ENCODE measurements at places on chromosomes 2 and 18. TPM values are rescaled to one million over a fixed set of nuclear protein-coding genes. Genes with fewer than 3 reads are reported as not detected.

- no peak for DNase-seq
These were observed 142.8 kb upstream of the STK17B start for GRCh38 chr2:196314157-196314556.

- no peak for DNase-seq
These were observed 6.7 kb downstream of the RPE start for GRCh38 chr2:210009126-210009525.

- no peak for DNase-seq
These were observed 146.1 kb upstream of the ZSWIM2 start for GRCh38 chr2:186995092-186995491.

- DNase-seq = no peak
These were observed 349.5 kb downstream of the TGIF1 start for GRCh38 chr18:3799515-3799914.

GRCh38 chr2:20172273-20173055, 52.5 kb downstream of the SDC1 start:
- no peak for DNase-seq

- DNase-seq = no peak
These were observed 201.5 kb upstream of the BOD1L2 start for GRCh38 chr18:56945171-56946083.

DNA sequence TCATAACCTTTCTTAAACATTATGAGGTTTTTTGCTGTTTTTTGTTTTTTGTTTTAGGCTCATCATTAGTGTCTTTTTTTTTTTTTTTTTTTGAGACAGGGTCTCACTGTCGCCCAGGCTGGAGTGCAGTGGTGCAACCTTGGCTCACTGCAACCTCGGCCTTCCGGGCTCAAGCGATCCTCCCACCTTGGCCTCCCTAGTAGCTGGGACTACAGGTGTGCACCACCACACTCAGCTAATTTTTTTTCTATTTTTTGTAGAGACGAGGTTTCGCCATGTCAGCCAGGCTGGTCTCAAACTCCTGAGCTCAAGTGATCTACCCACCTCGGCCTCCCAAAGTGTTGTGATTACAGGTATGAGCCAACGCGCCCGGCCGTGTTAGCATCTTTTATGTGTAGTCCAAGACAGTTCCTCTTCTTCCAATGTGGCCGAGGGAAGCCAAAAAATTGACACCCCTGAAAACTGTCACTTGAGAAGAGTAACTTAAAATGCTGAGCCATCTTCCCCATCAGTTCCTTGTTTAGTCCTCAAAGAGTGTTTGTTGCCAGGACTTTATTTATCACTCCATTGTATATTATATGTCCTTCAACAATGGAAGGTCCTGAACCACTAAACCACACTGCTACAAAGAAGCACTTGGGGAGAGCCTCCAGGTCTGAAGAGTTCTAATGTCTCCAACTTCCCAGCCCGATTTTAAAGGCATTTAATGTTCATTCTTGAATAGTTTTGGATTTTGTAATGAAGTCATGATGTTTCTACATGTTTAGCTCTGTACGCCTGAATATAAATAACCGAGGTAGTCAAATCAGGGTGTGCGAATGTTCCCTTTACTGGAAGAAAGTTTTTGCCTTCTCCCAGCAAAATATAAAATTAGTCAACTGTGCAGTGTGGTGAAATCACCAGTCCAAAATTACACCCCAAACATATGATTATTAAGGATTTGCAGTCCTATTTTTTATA, 26.4 kb downstream of the ZNF516 start:
- DNase-seq = no peak

GRCh38 chr18:12968619-12969018, 20.8 kb downstream of the SEH1L start:
- no peak for DNase-seq

- no peak for DNase-seq
These were observed 275.3 kb downstream of the CDH2 start for GRCh38 chr18:27901424-27902226.

DNA sequence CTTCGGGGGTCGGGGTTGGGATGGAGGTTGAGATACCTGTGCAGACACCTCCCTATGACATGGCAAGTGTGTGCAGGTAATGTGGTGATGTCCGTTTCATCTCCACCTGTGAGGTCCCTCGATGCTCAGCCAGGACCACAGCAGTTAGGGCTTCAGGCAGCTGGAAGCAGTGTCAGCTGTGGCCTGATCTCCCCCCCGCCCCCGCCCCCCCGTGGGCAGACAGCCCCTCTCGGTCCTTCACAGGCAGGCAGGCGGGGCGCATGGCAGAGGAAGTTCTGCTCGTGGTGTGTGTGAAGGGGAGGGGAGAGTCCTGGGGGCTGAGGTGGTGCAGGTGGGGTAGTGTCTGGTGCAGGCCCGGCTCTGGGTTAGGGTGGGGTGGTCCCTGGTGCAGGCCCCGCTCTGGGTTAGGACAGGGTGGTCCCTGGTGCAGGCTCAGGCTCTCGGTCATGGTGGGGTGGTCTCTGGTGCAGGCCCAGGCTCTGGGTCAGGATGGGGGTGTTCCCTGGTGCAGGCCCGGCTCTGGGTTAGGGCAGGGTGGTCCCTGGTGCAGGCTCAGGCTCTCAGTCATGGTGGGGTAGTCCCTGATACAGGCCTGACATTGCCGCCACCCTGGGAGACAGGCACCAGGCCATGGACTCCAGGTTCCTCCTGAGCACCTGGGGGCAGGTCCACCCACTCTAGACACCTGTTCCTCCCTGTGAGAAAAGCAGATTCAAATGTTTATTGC, 94.3 kb downstream of the NFATC1 start:
- DNase-seq = no peak

DNA sequence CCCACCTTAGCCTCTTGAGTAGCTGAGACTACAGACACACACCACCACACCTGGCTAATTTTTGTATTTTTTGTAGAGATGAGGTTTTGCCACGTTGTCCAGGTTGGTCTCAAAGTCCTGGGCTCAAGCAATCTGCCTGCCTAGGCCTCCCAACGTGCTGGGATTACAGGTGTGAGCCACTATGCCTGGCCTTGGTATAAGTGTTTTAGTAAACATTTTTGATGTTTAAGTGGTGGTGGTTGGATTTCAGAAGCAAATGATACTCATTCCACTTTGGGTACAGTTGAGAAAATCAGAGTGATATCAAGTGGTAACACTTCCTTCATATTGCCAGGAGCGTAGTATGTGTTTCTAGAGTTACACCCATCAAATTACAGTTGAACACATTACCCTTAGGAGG, 25.4 kb downstream of the ACADL start:
- no peak for DNase-seq

- DNase-seq = no peak
These were observed 214.5 kb upstream of the SLC8A1 start for GRCh38 chr2:40666398-40666797.

DNA sequence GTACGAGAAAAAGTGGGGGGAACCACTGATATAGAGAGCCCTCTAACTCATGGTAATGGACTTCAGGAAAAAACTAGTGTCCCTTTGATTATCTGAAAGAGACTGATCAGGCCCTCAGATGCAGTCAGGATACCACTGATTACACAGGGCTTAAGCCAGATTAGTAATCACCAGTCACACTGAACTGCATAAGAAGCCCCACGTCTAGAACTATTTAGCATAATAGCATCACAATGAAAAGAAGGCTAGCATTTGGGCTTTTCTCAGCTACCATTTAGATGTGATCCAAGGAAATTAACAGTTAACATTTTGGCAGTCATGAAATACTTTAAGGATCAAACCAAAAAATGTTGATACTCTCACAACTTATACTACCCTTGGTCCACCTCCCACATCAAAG, 813.1 kb upstream of the POU3F3 start:
- DNase-seq = no peak

- DNase-seq = no peak
These were observed 101.0 kb downstream of the PTGR3 start for GRCh38 chr18:75107931-75108276.

- DNase-seq = no peak
These were observed 199.7 kb downstream of the TPGS2 start for GRCh38 chr18:36629138-36629530.

- DNase-seq = no peak
These were observed 422.0 kb downstream of the GALR1 start for GRCh38 chr18:77671456-77672167.

- no peak for DNase-seq
These were observed 40.3 kb downstream of the NRXN1 start for GRCh38 chr2:50991602-50992001.

GRCh38 chr2:18483896-18484295, 76.6 kb downstream of the RDH14 start:
- no peak for DNase-seq

- DNase-seq = no peak
These were observed 423.6 kb upstream of the CHST9 start for GRCh38 chr18:27608742-27609141.

DNA sequence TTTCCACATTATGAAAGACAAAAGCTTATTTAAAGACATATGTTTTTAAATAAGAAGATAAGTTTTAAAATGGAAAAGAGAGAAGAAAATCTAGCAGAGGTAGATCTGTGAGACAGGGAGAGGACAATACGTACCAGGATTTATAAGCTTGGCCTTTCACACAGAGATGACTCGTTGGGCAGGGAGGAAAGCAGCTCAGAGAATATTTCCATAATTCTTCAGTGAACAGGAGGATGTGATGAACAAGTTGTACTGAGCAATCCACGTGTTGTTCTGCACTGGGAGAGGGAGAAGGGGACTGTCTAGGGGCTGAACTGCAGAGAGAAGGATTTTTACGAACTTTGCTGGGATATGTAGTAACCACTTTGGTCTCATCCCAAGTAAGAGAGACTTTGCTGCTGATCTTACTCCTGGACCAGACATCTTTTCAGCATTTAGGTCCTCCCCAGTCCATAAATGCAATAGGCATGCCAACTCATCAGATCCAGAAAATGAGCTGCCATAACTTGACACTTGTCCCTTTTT, 162.5 kb upstream of the SETBP1 start:
- DNase-seq = no peak

- no peak for DNase-seq
These were observed 58.7 kb downstream of the STPG4 start for GRCh38 chr2:47096451-47096850.

DNA sequence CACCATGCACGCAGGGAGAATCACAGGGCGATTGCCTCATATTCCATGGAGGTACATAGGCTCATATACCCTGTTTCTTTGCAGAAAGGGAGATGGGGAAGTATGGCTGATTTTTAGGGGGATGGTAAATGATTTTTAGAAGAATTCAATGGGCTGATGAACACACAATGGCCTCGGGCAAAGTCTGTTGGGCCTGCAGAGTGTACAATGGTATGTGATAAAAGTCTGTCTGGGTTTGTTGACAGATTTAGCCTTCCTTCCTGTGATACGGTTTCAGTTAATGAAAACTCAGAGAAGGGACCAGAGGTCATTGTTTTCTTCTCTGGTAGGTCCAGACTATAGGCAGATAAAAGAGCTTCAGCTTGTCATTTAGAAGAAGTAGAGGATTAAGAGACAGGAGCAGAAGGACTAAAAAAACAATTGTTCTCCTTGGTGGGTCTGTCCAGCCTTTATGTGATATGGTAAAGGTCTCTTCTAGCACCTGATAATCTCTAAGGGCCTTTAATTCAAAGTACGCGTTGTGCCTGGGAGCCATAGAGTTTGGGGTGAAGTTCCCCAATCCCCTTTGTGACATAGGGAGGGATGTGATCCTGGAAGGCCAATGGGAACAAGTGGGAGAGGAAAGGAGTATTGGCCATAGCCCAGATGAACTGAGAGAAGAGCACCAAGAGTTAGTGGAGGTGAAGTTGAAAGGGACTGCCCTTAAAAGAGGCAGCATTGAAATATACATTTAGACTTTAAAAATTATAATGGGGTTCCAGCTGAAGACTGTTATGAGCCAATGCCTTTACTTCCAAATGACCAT, 107.5 kb upstream of the SERPINE2 start:
- no peak for DNase-seq

DNA sequence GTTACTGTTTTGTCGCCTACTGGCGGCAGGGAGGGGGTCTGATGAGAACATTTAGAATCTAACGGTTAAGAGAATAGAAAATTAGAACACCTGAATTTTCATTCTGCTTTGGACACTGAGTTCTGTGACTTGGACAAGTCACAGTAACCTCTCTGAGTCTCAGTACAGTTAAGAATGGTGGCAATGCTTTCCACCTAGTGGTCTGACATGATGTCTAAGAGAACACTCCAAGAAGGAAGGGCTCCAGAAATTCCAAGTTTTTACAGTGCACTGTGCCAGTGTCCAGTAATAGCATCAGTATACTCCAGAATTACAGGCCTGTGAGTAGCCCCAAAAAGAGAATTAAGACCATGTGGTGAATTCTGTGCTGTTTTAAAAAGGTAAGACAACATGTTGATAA, 174.1 kb upstream of the ZFP36L2 start:
- no peak for DNase-seq

- DNase-seq = no peak
These were observed 143.9 kb downstream of the MYT1L start for GRCh38 chr2:2187196-2187595.

DNA sequence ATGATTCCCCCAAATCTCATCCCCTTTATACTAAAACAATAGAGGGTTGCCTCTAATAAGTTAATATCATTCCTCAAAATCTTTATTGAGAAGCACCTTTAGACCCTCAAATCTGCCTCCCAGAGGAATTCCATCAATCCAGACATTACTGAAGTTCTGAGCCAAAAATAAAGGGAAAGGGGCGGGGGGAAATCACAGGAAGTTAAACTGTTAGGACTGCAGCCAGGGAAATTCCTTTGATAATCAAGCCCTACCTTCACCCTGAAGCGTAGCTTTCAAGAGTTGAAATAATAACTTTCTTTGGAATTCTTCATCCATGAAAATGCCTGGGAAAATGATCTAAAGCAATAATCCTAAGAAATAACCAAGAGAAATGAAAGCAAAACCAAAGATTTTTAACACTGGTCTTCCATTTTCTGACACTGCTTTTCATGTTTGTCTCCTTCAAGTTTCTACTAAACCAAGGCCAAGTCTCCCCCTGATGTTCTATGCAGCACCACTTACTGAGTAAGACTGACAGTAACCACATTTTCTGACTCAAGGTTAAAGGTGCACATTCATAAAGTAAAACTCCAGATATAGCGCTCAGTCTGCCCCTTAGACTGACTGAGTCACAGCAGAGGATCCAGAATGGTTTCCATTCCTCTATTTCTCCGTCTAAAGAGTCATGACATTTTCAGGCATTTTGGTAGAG, 78.2 kb downstream of the TCF4 start:
- DNase-seq = no peak

The MAPK4 gene
- not detected for total RNA-seq

The NCKAP5 gene
- total RNA-seq = not detected

The COLEC12 gene
- 0.35 TPM for total RNA-seq

The NT5DC4 gene
- not detected for total RNA-seq

The C18orf32 gene
- 22.5 TPM for total RNA-seq

The MYL12B gene
- 300 TPM for total RNA-seq

The HOXD9 gene
- total RNA-seq = not detected

The ZBTB14 gene
- 48.1 TPM for total RNA-seq

The AFF3 gene
- 18.6 TPM for total RNA-seq

The NYAP2 gene
- total RNA-seq = not detected

The OSBPL1A gene
- total RNA-seq = 1.8 TPM

The ITGA4 gene
- total RNA-seq = 199 TPM

The ITM2C gene
- total RNA-seq = 24.1 TPM

The SRD5A2 gene
- total RNA-seq = not detected

The IL1RL2 gene
- total RNA-seq = not detected

The BMP10 gene
- not detected for total RNA-seq

Measured in naive thymus-derived CD4-positive, alpha-beta T cell (primary cell).